ENCODE measurements at places on chromosomes 11 and 22.

DNA sequence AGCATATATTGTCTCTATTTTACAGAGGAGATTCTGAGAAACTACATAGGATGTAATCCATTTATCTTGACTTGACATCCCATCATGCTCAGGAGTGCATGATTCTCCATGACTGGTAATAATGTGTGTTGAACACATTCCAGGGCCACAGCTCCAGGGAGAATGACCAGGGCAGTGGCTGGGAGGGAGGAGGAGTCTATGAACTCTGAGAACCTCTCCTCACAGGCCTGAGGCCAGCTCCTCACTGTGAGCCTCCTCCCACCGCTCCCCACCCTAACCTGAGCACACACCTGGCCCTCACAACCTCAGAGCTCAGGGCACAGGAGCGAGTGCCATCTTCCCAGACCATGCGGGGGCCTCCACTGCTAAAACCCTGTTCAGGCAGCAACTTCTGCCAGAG lies 8.0 kb upstream of the ACRV1 start:
- no peak for DNase-seq

GRCh38 chr11:27557226-27557625 lies 50.7 kb upstream of the LIN7C start:
- DNase-seq: no peak

- no peak for DNase-seq
These were observed 38.8 kb downstream of the STIM1 start for GRCh38 chr11:3894128-3894731.

DNA sequence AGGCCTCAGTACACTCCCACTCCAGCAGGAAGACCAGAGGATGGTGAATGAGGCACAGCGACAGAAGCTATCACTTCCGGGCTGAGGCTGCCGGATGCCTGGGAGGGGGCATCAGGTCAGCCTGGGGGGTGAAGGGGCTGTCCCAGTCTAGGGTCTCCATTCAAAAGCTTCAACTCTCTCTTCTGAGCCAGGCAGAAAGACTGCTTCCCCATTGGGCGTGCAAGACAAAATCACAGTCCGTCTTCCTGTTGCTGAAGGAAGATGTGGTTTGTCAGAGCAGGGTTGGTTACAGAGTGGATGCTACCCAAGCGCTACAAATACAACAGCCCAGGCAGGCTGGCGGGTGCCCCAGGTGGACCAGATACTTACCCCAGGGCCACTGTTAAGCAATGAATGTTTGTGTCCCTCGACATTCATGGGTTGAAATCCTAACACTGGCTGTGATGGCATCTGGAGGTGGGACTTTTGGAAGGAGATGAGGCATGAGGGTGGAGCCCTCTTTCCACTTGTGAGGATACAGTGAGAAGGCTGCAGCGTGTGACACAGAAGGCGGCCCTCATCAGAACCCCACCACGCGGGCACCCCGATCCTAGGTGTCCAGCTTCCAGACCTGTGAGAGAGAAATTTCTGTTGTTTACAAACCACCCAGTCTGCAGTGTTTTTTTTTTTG lies 12.0 kb downstream of the UPK3A start:
- no peak for DNase-seq

DNA sequence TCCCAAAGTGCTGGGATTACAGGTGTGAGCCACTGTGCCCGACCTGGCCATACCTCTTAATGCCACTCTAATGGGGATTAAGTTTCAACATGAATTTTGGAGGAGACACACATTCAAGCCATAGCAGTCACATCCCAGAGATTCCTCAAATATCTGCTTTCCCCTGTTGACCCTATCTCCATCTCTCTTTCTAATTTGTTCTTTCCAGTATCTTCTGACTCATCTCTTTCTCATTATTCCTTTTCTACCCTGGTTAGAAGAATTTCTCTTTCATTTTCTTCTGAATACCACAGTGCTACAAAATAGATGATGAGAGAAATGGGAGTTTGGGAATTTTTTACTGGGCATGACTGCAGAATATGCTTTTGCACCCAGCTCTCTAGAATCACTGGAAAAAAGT lies 5.1 kb downstream of the OR10V1 start:
- DNase-seq: no peak

GRCh38 chr11:127133061-127133460 lies 132.5 kb upstream of the KIRREL3 start:
- no peak for DNase-seq

GRCh38 chr22:30212996-30213441 lies 33.5 kb downstream of the LIF start:
- no peak for DNase-seq

DNA sequence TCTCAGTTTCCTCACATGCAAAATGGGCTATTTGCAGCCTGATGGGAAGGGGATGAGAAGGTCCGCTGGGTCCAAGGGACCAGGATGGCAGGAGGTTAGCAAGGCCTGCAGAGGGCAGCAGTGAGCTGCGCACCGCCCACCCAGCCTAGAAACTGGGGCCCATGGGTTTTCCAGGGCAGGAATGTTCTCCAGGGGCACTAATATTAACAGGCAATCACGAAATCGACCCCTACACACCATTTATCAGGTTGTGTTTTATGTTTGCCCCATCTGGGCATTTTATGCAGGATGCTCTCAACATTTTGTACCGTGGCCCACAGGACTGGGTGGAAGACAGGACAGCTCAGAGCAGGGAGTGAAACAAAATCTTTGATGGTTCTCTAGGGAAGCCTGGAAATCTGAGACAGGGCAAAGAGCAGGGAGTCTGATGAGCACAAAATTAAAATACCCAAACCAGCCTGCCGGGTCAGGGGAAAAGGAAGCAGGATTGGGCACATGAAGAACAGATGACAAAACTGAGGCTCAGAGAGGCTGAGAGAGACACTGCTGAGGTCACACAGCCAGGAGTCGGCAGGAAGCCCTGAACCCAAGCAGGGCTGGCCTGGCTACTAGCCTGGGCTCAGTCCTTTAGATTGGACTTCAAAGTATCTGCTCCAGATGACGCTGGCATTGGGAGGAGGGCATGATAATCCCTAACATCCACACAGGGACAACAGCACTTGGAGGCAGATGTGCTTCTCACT lies 1.6 kb upstream of the BCR start:
- peak; percentile 63 for DNase-seq
